Astrocyte of the hippocampus (primary cell): ENCODE measurements at places on chromosomes 4 and X.

DNA sequence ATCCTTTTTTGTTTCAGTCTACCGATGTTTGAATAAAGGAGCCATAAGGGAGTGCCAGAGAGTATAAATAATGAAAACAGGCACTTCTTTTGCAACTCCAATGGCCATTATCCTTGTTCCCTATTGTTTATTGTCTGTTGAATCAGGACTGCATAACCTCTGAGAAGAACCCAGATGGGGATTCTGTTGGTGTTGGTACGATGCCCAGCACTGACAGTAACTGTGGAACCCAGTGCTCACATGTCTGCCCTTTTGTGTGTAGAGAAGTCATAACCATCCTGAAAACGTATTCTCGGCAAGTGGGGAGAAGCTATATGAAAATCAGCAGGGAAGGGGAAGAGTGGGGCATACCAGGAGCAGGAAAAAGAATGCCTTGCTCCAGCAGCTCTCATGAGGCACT lies 195.1 kb upstream of the EDNRA start:
- no peak for DNase-seq

DNA sequence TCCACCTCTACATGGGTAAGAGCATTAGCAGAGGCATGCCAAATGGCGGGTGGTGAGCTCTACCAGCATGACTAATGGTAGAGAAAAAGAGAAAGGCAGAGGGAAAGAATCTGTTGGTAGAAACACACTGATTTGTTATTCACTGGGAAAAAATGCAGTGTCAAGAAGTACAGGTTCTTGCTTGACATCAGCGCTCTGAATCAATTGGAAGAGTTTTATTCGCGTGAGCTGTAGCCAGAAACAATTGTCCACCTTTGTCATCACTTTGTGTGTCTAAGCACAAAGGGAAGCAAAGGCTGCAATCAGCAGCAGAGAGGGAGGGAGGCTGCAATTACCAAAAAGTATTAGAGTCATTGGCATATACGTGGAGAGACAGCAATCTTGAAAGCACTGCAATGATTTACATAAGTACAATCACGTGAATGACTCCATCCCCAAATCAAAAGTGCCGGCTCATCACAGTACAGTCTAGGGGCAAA lies 67.7 kb upstream of the HS3ST1 start:
- DNase-seq, result peak; percentile 40

DNA sequence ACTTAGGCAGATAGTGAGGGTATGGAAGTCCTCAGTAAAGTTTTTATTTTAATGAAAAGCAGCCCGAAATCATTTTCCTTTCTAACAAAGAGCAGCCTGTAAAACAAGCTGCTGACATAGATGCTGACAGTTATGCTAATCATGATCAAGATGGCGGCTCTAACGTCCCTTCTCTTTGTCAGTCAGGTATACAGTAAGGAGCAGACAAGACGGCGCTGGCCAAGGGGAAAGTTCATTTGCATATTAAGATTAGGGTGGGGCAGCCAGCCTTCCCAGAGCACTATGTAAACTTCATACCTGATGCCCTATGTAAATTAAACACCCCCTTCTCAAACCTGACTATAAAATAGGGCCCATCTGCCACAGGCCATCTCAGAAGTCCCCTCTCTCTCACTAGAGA lies 76.9 kb downstream of the MAGEB10 start:
- DNase-seq, result no peak

DNA sequence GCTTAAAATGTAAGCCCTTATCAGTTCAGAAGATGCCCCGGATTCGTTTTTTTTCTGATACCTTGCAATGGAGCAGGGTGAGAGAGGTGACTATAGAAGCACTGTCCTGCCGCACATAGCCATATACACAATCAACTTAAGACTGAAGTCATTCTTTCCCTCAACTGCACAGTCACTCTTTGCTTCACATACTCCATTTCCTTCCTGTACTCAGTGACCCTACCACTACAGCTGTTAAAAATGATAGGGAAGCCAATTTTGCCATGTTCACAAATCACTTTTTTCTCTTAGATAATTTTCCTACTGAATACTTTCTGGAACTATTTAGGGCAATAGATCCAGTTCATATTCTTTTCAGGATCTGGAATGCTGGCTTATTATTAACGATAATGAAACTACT lies 300.0 kb downstream of the ANK2 start:
- DNase-seq, result no peak

- DNase-seq, result no peak
Measured at GRCh38 chrX:37989304-37989703, 17.0 kb upstream of the SYTL5 start.

- no peak for DNase-seq
Measured at GRCh38 chr4:20430259-20430941, 178.7 kb downstream of the SLIT2 start.

DNA sequence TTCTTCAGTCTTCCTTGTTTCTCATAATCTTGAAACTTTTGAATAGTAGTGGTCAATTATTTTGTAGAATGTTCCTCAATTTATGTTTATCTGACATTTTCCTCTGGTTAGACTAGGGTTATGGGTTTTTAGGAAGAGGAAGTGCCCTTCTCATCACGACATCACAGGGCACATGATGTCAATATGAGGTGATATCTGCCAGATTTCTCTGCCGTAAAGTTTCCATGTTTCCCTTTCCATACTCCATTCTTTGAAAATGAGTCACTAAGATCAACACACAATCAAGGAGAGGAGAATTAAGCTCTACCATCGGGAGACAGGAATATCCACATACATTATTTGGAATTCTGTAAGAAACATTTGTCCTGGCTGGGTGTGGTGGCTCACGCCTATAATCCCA lies 28.4 kb downstream of the RP2 start:
- DNase-seq, result peak; percentile 53

- peak; percentile 54 for DNase-seq
Measured at GRCh38 chr4:80011636-80012236, 61.3 kb downstream of the ANTXR2 start.

GRCh38 chr4:7428261-7429068 lies 6.3 kb downstream of the PSAPL1 start:
- DNase-seq, result peak; percentile 31

- DNase-seq, result peak; percentile 77
Measured at GRCh38 chr4:111512081-111512783, 633.0 kb upstream of the FAM241A start.

DNA sequence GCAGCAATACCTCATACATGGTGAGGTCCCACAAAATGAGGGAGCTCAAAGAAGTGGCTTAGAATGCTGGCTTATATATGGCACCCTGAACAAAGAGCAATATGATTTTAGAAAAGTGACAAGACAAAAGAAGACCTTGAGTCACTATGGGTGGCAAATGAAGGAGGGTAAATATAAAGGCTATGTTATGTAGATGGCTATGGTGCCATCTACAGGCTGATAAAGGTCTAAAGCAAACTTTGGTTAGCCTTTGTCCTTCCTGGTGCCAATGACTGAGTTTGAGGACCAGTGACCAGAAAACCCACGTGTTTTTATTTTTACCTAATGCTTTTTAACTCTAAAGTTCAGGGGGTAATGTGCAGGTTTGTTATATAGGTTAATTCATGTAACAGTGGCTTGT lies 151.8 kb downstream of the CCNG2 start:
- DNase-seq, result peak; percentile 35

DNA sequence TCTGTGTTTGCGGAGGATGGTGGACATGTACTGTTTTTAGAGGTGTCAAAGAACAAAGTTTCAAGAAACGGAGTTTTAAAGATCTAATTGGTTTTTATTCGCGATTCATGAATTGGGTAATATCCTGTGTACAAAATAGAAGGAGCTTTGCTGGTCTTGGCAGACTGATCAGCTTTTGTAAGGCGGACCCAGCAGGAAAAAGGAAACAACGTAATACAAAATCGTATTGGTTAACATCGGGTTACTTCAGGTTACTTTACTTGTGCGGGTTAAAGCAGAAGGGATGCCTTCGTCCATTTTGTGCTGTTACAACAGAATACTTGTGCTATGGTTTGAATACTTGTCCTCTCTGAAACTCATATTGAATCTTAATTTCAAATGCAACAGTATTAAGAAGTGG lies 11.4 kb upstream of the NYX start:
- no peak for DNase-seq

DNA sequence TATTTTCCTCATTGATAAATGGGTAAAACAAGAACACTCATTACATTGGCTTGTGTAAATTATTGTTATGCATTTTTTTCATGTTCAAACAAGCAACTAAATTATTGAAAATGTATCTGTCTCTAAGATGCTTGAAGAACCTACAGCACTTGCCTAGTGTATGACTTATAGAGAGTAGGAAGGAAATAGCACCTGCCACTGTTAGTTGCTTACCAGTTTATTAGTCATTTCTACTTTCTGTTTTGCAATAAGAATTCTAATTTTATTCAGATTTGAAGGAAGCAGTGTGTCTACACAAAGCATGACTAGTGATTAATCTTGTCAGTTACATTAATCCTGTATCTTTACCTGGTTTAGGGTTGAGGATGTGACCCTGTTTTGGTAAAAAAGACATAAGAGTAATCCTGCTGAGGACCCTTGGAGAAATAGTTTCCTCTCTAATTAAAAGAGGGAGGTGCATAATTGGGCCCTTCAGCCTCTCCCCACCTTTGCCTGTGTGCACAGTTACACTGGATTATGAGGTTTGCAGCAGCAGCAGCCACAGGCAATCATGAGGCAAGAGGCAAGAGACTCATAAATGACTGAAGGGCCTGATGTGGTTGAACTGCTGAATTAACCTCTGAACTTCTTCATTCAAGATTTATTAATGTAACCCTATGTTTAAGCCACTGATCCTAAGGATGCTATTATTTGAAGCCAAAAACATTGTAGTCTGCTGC lies 1202.1 kb downstream of the ADGRL3 start:
- no peak for DNase-seq

DNA sequence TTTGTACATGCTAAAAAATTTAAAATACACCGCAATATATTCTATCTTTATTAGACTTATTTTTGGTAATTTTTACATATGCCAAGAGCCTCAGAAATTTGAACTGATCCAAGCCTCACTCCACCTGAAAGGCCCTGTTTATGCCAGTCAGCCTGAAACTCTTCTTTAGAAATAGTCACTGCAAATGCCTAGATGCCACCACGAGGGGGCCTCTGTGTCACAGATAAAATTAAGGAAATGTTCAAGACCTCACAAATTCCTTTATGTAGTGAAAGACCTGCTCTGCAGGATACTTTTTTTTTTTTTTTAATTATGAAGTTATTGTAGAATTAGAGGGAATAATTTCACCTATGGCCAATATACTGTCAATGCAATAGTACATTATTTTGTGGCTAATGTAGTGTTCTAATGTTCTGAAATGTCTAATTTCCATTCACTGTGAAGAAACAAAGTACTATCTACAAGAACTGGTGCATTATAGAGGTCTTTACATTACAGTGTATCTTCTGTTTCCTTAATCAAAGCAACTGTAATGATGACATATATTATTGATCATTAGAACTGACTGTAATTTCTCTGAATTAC lies 69.8 kb downstream of the DTHD1 start:
- DNase-seq, result peak; percentile 79

- no peak for DNase-seq
Measured at GRCh38 chrX:418927-419729, 32.4 kb upstream of the PPP2R3B start.

DNA sequence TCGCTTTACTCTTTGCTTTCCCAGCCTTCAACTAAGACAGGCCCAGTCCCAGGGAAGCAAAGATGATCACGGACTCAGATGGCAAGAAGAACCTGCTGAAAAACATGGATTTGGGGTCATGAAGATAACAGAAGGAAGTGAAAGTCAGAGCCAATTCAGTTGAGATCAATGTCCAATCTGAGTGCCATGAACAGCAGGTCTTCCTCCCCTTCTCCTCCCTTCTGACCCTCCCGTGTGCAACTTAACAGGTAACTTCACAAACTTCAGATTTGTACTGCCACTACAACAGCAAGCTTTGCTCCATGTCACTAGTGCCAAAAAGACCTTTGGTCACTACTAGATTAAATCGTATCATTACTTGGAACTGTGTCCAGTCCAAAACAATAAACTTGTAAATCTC lies 15.5 kb upstream of the SGMS2 start:
- DNase-seq, result no peak

DNA sequence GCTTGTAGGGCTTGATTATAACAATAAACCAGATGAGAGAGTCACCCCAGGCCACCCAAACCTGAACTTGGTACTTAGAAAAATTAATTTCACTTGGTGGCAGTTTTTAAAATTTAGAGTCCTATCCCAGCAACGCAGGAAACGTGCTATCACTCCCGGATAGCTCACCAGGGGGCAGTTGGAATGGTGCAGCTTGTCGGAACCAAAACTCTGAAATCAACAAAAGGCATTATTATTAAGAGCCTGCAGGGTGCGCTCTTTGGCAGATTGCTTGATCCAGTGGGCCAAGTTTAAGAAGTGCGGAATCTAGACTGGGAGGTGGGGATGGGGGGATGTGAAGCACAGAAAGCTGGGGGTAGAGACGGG lies 2.4 kb downstream of the FRAS1 start:
- peak; percentile 78 for DNase-seq

DNA sequence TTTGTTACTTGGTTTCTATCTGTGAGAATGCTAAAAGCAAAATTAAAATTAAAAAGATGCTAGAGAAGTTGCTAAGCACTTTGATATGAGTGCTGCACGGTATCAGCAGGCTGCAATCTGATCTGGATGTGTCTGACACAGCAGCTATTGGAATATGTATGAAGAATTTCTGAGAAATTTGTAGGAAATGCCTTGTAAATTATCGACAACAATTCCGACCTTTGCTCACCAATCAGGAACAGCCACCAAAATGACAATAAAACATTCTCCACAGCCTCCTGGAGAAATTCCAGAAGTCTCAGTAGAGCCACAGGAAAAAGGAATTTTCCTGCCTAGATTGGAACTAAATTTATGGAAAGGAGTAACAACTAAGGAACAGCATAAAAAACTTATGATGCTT lies 82.5 kb downstream of the TIGD2 start:
- no peak for DNase-seq

GRCh38 chrX:68832516-68833447 lies 4.0 kb downstream of the EFNB1 start:
- no peak for DNase-seq

- DNase-seq, result no peak
Measured at GRCh38 chr4:53712408-53713020, 121.2 kb upstream of the LNX1 start.

GRCh38 chr4:1695913-1696312 lies 11.8 kb upstream of the FAM53A start:
- no peak for DNase-seq

- DNase-seq, result no peak
Measured at GRCh38 chr4:39235696-39236095, 53.4 kb downstream of the WDR19 start.

DNA sequence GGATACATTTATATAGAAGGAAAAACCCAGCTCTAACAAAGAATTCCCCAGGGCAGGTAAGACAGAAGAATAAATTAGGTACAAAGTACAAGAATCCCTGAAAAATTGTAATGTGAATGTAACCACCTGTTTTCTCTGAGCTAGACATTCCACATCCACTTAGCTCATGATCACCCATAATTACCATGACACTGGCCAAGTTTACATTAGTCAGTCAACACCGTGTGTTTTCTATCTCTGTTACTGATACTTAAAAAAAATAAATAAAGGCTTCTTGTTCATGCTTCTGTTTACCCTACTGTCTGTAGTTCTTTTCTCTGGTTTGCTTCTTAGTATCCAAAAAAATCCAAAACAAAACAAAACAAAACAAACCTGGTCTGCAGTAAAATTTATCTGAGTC lies 66.0 kb downstream of the CBLL2 start:
- no peak for DNase-seq
